ENCODE measurements at places on chromosomes 11 and 22.

DNA sequence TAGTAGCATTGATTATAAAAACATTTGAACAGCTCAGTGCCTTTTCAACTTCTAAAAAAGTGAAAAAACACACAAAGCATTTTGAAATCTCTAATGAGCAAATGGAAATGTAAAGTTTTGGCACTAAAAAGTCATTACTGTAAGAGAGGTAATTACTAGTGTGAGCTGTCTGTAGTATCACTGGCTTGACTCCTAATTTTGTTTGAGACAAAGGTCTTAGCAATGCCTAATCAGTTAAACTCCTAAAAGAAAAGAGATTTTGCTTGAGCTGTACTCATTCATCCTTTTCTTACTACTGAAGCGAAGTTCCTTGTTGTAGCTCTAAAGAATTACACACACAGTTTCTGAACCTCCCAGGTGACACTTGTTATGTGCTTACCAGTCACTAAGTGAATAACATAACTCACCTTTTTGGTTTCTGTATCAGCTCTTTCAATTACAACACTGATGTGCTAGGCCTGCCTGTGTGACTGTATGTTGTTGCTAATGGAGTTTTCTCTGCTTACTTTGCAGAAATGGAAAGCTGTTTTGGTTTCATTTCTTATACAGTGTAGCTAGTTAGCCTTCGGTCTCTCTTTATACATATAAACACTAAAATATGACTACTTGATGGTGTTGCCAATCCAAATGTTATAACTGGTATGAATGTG lies 924.4 kb upstream of the TENM4 start:
- no peak for DNase-seq

DNA sequence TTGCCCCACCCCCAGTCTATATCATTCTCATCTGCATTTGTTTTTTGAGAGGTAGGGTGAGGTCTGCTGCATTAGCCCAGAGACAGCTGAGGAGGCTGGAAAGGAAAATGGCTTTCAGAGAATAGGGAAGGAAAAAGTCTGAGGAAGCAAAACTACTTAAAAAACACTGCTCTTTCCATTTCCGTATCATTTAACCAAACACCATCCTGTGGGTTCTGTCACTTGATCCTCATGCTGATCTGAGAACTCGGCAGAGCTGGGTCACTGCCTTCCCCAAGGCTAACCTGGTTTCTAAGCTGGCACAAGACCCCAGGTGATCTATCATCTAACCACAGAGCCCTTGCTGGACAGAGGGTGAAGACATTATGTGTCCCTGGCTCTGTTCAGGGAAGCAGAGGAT lies 1.2 kb downstream of the FOLR2 start:
- DNase-seq, result no peak

- DNase-seq, result no peak
Measured at GRCh38 chr22:28379951-28380350, 299.7 kb downstream of the TTC28 start.

DNA sequence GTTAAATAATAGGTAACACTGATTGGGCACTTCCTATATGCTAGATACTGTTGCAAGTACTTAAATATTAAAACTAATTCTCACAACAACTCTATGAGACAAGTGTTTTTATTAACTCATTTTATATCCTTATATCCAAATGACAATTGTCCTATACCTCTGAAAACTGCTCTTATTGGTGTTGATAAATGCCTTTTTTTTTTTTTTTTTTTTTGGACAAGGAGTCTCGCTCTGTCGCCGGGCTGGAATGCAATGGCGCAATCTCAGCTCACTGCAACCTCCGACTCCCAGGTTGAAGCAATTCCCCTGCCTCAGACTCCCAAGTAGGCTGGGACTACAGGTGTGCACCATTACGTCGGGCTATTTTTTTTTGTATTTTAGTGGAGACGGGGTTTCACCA lies 41.6 kb downstream of the MRTFA start:
- no peak for DNase-seq

DNA sequence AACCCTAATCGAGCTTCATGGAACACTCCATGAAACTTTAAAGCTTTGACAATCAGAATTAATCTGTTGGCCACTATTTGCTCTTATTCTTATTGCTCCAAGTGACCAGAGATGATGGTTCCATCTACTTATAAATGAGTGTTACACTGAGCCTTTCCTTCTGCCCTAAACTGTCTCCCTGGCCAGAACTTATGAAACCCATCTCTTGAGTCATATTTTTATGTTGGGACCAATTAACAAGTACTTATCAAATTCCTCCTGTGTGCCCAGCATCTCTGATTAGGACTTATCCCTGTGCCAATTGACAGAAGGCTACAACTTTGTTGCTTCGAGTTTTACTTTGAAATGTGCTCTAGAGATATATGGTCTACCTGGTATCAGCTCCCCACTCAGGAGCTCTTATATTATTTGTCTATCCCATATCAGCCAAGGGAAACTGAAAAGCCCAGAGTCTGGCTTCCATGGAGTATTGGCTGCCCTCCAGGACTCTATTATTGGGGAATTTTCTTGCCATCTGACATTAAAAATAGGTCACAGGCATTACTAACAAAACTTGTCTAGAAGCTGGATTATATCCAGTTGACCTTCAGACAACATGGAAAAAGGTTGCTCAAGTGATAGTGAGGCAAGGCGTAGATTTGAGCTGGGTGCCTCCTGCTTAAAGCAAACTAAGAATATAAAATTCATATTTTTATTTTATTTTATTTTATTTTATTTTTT lies 8.8 kb downstream of the KREMEN1 start:
- no peak for DNase-seq

DNA sequence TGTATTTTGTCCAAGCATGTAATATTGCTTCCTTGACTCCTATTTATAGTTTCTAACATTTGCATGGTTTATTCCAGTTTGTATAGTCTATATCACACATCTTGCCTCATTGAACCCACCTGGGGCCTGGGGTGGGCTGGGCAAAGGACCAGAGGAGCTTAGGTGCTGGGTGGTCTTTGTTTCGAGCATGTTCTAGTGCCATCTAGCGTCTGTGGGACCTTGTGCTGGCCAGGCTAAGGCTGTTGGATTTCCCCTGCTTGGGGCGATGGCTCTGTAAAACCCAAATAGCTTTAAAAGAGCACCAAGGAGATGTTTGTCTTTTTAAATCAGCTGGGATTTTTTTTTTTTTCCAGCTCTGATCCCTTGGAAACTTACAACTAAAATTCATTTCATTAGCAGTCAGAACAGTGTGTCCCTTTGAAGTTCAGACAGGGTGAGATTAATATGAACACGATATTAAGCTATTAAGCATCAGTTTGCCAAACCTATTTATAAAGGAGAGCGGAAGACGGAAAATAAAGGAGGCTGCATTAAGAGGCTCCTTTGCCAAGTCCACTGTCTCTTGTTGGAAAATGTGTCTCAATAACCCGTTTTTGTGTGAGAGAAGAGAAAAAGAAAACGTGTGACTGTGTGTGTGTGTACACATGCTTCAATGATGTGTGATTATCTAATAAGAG lies 157.4 kb downstream of the COMMD9 start:
- no peak for DNase-seq

DNA sequence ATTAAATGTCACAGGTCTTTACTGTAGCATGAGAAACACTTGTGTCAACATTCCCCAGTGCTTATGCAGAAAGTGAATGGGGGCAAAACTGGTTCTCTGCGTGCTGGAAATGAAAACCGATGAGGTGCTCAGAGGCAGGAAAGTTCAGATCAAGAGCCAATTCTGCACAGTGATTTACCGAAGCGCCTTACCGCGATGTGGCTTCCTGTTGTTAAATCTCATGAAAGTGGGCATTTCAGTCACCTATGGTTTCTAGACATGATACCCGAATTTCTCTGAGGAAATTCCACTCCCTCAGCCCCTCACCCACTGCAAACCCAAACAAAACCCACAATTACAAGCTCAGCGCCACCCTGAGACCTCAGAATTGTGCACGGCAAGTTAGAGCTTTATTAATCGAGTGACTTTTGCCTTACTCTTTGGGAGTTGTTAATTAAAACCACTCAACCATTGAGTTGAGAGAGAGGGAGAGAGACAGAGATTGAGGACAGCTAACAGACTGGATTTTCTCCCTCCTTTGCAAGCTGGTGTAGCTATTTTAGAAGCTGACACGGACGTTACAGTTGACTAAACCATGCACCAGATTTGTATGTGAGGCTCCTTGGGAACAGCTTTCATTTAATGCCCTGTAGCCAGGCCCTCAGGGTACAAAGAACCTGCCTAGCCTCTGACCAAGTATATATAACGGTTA lies 196.4 kb downstream of the DBX1 start:
- DNase-seq, result no peak

- DNase-seq, result no peak
Measured at GRCh38 chr22:32632512-32633315, 158.1 kb downstream of the FBXO7 start.

DNA sequence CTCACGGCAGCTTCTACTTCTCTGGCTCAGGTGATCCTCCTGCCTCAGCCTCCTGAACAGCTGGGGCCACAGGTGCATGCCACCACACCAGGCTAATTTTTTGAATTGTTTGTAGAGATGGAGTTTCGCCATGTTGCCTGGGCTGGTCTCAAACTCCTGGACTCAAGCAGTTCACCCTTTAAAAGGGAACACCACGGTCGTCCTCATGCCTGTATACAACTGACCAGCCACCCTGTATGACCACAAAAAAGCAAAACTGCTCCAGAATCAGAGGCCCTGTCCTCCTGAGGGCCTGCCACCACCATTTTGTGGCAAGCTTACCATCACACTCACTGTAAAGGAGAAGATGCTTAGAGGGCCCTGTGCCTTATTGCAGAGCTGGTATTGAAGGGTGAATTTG lies 2.2 kb downstream of the GLB1L3 start:
- no peak for DNase-seq

- no peak for DNase-seq
Measured at GRCh38 chr11:1632053-1632714, 2.6 kb downstream of the KRTAP5-5 start.
